GM19239 (cell line): ENCODE measurements at places on chromosomes 12 and 14.
A peak's percentile ranks its signal among the peaks of the same experiment; 100 is the strongest.

GRCh38 chr12:109162551-109162950, 46.2 kb downstream of the ACACB start:
- DNase-seq, result no peak

- peak; percentile 81 for DNase-seq
These were observed 35.4 kb upstream of the TMEM179 start for GRCh38 chr14:104639885-104640548.

- DNase-seq, result no peak
These were observed 322.9 kb downstream of the BCL11B start for GRCh38 chr14:98949051-98949450.

DNA sequence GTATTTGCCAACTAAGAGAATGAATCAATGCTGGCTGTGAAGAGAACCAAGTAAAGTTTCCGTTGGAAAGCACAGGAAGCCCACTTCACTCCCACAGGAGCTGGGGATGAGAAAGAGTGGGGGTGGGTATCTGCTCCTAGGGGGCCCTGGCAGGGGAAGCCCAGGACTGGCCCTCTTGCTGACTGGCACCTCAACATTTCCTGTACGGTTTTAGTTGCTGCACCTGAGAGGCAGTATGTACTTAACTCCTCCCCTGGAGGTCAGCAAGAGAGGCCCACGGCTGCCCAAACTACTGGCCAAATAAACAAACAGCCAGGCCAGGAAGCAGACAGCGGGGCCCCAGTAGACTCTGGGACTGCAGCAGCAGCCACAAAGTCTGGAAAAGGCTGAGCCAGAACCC, 33.8 kb upstream of the VWF start:
- no peak for DNase-seq
